Amygdala (tissue), 56 donors: ENCODE measurements at places on chromosomes 3 and 15.

GRCh38 chr3:123344175-123344906, 104.5 kb downstream of the ADCY5 start:
- no peak for DNase-seq

GRCh38 chr3:99863588-99863987, 45.9 kb downstream of the CMSS1 start:
- DNase-seq, result no peak

DNA sequence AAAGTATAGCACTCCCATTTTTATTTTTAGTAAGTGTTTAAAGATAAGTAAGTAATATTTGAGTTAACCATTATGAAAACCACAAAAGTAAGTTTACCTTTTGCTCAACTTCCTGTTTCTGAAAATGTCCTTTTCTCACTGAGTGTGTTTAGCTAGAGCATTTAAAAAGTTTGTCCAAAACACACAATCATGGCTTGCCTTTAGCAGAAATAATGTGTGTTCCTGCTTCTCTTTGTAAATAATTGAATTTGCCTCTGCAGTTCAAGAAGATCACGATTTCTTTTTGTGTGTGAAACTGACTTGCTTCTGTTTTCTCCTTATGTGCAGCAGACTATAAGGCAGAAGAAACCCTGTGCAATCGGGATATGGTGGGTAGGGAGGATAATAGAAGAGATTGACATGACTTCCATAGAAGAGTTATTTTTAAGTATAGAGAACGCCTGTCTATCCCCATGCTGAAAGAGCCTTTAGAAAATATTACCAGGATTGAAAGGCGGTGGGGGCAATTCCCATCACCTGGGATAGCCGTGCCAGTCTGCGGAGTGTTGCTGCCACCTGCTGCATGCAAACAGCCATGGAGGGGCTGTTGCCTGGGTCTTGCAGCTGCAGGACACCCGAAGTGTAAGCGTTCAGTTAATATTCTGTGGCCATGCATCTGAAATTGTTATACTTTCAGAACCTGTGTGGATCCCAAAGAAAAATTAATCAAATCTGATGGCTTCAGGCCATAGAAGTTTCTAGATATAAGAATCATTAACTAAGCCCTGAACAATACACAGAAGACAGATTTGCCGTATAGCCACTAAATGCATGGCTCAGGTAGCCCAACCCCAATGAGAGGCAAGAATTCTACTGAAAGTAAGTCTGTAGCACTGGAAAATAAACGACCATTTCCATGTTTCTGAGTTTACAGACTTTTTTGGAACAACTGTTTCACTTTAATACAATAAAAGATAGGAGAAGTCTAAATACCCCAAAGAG, 2.4 kb upstream of the CD96 start:
- peak; percentile 13 for DNase-seq

DNA sequence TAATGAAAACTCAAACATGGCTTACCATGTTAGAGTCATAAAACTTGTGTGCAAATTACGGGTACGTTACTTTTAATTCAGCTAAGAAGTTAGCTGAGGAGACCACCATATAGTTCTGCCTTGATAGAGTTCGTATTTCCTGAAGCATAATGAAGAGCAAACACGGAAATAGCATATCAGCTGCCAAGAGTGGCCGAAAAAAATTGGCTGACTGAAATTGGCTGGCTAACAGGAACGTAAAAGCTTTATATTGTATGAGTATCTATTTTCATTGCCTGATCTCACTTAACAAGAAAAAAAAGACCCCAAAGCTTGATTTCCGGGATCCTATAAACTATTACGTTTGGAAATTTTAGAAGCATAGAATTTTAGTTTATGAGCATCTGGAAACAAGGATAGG, 1222.9 kb downstream of the ZPLD1 start:
- DNase-seq, result no peak

DNA sequence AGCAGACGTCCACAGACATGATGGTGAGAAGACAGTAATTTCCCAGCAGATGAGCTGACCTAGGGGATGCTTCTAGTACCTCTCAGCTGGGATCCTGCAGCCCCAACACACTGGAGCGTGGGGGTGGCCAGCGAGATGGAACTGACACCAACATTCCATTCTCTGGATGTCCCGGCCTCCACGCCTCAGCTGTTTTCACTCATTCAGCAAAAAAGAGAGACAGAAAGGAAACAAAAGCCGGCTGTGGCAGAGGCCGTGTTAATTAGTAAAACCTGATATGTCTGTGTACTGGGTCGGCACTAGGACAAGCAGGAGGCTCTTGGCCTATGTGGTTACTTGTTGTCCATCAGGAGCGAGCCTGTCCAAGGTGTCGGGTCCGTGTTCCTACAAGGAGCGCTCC, 82.6 kb upstream of the MYZAP start:
- DNase-seq, result no peak

GRCh38 chr3:23865595-23866396, 51.0 kb downstream of the NKIRAS1 start:
- no peak for DNase-seq

DNA sequence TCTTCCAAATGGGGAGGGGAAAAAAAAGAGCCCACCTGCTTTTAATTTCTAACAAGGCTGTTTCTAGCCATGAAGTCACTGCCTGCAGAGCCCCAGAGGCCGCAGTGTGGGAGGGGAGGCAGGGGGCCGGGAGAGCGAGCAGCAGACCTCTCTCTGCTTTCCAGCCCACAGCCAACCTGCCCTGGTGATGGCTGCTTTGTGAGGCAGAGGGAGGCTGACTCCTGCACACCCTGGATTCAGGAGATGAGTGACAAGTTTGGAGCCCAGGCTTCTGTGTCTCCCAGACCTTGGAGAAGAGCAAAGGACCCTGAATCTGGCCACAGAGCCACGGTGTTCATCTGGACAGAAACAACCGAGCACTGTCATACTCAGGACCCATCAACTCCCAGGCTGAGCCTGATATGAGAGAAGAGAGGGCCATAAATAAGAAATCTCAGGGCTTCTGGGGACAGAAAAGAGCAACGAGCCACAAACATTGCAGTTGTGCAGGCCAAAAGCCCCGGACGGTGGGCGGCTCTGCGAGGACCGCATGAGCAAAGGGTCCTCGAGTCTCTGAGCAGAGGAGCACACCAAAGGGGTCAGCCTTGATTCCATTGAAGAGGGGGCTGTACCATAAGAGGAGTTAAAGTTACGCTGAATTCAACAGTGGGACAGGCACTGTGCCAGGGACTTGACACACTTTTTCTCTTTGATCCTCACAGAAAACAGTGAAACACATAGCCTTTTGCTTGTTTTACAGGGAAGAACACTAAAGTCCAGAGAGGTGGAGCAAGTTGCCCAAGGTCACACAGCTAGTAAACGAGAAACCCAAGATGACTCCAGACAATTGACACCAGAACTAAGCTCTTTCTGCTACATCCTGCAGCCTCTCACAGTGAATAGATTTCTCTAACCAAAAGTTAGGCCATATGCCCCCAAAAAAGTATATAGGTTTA, 97.2 kb downstream of the SEMA5B start:
- DNase-seq, result no peak

DNA sequence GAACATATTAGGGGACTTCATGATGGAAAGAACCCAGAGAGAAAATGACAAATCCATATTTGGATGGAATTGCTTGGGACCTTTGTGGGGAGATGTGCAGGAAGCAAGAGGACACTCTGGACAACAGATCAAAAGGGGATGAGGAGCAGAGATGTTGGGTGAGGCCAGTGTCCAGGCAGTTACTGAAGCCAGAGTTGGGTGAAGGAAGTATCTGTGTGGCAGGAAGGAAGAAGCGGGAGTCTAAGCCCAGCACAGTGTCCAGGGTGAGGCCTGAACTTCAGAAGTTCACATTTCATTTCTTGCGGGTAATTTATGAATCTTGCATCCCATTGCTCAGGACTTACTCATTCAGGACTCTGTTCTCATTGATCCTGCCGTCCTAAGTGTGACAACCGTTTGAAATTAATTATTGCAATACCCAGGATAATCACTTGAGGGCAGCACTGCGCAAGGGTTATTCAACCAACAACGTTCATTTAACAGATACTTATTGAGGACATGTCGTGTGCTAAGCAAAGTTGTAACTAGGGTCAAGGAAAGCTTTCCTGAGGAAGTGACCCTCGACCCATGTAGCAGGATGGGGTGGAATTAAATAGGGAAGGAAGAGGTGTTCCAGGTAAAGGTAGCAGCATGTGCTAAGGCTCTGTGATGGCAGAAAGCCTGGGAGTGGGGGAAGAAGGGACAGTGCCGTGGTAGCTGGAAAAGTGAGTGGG, 61.3 kb upstream of the CMTM8 start:
- DNase-seq, result no peak

- no peak for DNase-seq
These were observed 48.0 kb upstream of the TBL1XR1 start for GRCh38 chr3:177245250-177245649.

- no peak for DNase-seq
These were observed 326.6 kb upstream of the PROK2 start for GRCh38 chr3:72111265-72112205.

GRCh38 chr15:68962465-68962864, 32.1 kb downstream of the SPESP1 start:
- DNase-seq, result no peak

DNA sequence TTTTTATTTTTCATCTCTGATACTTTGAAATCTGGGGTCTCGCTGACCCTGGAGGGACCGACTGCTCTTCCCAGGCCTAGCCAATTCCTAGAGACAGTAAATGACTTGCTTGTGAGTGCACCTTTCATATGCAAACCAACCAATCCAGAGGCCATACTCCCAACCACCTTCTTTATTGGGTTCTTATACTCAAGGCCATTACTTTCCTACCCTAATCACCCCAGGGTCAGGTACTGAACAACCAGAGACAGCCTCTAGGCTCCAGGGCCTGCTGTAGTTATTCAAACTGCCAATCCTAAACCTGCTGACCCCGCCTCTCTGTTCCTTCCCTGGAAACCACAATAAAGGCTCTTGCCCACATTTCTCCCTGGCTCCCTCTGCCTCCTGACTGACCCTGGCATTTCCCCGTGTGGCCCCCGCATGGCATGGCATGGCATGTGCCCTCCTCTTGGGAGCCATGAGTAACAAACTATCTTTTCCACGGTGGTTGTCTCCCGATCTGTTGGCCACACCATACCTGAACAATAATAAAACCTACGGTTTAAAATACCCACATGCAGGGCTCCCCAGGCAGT, 42.9 kb downstream of the ADCY5 start:
- DNase-seq, result no peak

DNA sequence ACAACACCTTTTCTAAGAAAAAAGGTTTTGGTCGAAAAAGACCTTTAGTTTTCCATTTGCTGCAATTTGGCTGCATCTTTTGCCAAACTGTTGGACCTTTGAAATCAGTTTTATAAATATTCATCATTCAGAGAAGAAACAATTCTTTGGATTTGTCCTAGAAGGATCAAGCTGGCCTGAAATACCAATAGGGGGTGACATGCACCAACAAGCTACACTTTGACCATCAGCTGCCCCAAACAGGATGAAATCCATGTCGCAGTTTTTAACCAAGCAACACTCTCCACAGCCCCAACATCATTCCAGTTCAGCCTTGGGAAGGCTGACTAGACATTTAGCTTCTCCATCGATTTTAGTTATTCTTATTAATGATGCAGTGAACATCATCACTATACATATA, 9.8 kb downstream of the RPL15 start:
- DNase-seq, result no peak

DNA sequence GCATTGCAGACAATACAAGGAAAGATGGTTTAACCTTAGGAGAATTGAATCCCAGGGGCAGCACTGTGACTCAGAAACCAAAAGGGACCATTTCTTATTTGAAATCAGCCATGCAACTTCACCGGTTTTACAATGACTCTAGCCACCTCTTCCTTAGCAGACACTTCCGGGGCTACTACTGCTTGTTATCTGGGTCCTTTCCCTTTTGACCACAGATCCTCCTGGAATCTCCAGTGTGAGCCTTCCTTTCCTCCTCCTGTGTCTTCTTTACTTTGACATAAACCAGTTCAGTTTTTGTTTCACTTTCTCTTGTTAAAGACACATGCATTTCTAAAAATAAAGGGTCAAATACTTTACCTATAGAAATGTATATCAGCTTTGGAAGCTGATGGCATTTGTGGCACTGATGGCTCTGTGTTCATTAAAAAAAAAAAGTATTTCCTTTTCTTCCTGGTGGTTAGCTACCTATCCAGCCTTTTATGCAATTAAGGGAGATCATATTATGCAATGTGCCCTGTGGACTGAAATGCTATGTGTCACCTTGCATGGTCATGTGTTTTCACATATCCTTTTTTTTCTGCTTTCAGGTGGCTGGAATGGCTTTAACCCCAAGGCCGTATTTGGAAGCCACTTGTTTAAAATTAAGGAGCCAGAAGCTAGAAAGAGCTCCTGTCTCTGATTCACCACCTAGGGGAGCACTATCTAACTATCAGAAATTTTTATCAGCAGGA, 296.2 kb downstream of the CHL1 start:
- DNase-seq, result no peak

DNA sequence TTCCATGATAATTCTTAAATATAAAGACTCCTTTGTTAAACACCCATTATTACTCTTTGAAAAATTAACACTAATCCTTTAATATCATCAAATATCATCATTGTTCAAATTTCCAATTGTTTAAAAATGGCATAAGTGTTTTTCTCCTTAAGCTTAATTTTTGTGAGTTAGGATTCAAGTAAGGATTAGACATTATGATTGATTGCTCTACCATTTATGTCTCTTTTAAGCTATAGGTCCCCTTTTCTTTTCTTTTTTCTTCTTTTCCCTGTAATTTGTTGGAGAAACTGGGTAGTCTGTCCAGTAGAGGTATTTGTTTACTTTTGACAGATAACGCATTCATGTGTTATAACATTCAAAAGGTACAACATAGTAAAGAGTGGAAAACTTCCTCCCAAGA, 9.1 kb downstream of the ABHD2 start:
- DNase-seq, result no peak

- no peak for DNase-seq
These were observed 151.7 kb upstream of the KCNMB2 start for GRCh38 chr3:178384321-178385230.

DNA sequence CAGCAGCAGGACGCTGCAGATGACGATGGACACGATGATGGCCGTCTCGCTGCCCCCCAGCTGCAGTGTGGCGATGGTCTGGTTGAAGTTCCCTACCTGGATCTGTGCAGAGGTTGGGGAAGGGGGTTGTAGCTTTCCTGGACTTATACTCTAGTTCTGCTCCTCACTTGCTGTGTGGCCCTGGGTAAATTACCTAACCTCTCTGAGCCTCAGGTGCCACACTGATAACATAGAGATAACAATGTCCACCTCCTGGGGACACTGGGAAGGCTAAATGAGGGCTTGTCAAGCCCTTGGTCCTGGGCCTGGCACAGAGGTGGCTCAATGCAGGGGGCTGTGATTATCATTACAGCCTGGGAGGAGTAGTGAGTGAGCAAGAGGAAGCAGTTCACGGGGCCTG, 26.9 kb downstream of the H1-8 start:
- DNase-seq, result no peak

DNA sequence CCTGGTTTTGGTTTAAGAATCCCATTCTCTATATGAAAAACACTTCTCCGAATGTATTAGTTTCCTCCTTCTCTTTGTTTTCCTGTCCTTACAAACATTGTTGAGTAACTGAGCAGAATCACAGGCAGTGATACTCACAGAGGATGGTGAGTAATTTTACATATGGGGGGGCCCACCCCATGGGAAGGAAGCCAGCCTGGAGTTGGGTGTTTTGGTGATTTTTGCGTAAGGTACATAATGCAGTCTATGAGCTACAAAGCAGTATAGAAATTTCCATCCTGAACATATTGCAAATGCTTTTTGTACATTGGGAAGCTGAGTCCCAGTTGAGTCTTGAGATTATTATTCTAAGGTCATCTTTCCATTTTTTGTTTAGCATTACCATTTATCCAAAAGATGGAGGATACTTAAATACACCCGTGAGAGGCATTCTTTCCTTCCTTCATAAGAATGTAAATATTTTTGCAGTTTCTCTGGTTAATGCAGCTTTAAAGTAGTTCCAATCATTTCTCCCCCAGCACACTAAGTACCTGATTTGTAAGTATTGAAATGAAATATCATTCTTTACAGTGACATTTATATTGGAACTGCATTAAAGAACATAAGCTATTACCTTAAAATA, 476.8 kb downstream of the AGBL1 start:
- no peak for DNase-seq
